Stimulated activated CD8-positive, alpha-beta memory T cell treated with anti-CD3 and anti-CD28 coated beads, Interleukin-7, amount 100 ng/mL, for 4 hours (primary cell): ENCODE measurements at places on chromosomes 7 and 10.

DNA sequence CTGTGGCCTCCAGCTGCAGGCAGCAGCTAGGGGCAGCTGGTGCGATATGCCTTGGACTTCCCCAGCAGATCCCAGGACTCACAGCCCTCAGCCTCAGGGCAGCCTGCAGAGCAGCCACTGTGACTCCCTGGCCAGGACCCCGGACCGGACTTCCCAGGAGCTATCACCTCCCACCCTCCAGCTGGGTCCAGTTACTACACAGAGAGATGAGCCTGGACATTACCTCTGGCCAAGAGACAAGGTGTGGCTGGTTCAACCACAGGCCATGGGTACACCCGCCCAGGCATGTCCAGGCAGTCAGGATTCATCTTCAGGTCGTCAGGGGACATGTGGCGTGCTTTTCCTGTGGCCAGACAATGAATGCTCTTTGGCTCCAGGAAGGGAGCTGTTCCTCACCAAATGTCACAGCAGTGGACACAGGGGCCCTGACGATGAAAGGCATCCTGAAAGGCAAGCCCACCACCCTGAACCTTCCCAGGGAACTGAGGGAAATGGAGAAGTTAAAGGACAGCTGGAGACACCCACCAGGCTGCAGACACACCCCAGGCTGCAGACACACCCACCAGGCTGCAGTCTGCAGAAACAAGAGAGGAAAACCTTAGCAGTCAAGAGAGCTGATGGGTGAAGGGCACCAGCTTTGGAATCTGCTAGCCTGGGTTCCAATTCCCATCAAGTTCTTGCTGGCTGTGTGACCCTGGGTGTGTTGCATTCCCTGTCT lies 25.8 kb upstream of the NANOS1 start:
- DNase-seq, result no peak

DNA sequence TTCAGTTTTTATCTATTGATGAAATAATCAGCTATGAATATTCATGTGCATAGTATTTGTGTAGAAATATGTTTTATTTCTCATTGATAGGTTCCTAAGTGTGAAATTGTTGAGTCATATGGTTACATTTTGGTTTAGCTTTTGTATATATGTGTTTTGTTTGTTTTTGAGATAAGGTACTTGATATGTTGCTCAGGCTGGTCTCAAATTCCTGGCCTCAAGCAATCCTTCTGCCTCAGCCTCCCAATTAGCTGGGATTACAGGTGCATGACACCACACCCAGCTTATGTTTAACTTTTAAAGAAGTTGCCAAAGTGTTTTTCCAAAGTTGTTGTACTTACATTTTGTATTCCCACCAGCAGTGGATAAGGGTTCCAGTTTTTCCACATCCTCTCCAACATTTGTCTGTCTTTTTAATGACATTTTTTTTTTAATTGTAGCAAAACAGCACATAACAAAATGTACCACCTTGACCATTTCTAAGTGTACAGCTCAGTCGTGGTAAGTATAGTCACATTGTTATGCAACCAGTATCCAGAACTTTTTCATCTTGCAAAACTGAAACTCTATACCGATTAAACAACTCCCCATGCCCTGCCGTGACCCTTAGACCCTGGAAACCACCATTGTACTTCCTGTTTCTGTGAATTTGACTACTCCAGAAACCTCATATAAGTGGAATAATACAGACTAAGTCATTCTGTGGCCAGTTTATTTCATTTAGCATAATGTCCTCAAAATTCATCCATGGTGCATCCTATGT lies 12.6 kb upstream of the UBE2D1 start:
- no peak for DNase-seq

- no peak for DNase-seq
Observed at GRCh38 chr10:110762109-110762848, 109.4 kb upstream of the PDCD4 start.

- no peak for DNase-seq
Observed at GRCh38 chr7:157003756-157004520, 6.5 kb downstream of the MNX1 start.

DNA sequence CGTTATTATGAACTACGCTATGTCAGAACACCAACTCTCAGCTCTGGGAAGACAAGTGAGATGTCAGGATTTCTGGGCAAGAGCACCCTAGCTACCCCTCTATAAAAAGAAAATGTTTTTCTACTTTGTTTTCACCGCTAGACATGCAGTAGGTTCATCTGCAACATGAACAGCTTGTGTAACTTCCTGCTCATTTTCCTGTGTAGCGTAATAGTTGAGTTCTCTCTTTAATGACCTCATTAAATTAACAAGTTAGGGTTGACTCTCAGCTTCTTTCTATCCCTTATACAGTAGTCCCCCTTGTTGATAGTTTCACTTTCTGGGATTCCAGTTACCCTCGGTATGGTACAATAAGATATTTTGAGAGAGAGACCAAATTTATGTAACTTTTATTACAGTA lies 329.4 kb upstream of the ZNF32 start:
- DNase-seq, result no peak

DNA sequence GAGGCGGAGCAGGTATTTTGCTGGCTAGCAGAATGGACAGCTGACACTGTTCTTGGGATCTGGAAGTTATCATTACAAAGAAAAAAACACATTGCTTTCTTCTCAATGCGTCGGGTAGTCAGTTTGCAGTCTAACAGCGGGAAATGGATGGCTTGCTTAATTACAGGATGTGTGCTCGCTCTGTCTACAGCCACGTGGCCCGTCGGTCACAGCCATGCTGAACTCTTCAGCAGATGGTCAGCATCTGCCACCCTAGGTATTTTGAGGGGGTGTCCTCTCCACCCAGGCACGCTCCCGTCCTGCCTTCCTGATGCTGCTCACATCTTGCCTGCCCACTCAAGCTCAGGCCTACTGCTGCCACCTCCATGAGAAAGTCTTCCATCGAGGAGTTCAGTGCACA lies 20.4 kb upstream of the INMT start:
- DNase-seq, result no peak

- no peak for DNase-seq
Observed at GRCh38 chr7:94272821-94273583, 121.7 kb upstream of the COL1A2 start.

DNA sequence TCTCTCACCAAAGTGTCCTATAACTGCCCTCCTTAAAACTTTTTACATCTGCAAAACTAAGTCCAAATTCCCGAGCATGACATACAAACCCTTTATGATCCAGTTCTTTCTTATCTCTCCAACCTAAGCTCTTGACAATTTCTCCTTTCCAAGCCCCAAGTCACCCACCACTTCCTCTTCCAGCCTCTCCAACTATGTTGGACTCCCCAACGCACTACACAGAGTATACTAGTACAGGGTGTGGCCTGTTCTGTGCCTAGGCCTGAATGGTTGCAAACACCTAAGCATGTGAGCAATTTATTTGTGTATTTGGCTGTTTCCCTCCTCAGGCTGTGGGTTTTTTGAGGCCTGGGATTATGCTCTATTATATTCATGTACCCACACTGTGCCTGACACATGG lies 101.2 kb upstream of the APBB1IP start:
- DNase-seq, result no peak

DNA sequence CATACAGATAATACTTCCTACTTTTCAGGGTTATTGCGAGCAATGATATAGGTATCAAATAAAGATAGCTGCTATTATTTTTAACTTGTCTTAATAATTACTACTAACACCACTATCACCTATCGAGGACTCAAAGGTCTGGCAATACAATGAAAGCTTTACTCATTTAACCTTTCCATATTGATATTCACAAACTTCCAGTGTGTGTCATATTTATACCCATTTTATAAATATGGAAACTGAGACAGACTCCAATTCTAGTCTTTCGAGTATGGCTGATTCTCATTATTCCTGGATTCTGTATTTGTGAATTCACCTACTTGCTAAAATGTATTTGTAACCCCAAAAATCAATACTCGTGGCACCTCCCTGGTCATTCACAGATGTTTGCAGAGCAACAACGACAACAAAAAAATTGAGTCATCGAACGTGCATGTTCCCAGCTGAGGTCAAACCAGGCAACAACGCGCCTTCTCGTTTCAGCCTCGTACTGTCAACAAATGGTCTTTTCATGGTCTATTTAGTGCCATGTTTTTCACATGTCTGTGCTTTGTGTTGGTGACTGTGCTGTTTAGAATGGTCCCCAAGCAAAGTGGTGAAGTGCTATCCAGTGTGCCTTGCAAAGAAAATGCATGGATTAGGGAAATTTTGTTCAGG lies 51.7 kb downstream of the SMURF1 start:
- no peak for DNase-seq

- DNase-seq, result peak; percentile 28
Observed at GRCh38 chr7:92809760-92810573, 26.4 kb downstream of the CDK6 start.

DNA sequence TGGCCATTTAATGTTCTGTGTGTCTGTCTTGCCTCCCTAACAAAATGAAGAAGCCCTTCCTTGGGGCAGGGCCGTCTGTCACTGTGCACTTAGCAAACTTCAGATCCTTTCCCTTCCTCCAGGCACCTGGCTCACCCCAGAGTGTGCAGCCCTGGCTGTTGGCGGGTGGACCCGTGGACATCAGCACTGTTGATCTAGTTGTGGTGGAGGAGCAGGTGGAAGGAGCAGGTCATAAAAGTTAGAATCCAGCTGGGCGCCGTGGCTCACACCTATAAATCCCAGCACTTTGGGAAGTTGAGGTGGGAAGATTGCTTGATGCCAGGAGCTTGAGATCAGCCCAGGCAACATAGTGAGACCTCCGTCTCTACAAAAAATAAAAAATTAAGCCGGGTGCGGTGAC lies 12.7 kb downstream of the RAB19 start:
- no peak for DNase-seq

DNA sequence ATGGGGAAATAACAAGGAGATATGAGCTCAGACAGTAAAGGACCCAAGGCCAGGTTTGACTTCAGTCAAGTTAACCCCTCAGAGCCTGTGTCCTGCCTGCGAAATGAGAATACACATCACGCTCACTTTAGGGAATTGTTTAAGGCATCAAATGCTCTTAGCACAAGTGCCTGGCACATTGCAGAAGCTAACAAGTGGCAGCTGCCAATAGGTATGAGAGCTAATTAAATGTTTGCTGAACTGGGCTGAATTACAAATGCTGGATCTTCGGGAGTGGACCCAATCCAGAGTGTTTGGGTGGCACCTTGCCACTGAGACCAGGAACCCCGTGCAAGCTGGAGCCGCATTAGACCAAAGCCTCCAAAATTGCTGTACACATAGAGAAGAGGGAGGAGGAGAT lies 136.8 kb downstream of the C10orf90 start:
- DNase-seq, result no peak

DNA sequence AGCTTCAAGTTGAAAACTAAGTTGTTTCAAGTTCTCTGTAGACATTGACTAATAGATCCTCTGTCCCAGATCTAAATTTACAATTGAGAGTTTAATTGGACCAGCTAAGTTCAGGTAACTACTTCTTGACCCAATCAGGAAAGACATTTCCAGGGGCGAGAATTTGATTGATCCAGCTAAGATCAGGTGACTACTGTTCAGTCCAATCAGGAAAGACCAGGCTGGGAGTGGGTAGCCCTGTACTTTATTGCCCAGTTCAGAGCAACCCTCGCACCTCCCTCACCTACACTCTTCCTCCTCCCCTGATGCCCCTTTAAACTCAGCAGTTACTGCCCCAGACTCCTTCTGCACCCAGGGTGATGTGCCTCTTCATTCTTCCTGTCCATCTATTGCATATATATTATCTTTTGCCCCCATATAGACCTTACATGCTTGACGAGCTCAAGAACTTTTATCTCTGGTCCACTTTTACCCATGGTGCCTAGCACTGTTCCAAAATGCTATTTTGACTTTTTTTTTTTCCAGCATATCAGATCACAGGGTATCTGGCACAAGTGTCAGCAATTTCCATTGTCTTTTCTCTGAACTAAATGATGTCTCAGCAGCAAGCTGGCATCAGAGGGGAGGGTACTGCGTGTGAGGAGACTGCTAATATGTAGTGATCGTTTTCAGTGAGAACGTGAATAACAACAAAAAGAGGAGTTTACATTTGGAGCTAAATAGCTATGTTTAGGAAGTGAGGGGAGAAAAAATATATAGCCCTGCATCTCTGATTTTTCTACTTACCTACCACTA lies 169.4 kb downstream of the KIAA1217 start:
- DNase-seq, result no peak

DNA sequence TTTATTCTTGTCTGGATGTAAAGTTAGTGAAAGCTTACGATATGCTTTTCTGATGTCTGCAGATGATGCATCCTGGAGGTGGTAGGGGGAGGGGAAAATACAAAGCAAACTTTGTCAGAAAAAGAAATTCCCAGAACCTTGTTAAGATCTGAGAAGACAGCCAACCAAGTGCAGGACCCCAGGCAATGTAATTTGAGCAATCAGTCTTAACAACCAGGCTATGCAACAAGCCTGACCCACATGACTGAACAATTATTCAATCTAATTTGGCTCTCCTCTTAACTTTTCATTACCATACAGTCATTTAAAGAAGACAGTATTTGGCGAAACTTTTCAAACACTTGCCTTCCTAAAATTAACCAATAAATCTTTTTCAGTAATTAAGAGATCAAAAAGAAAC lies 74.5 kb downstream of the DNAJC1 start:
- DNase-seq, result no peak

DNA sequence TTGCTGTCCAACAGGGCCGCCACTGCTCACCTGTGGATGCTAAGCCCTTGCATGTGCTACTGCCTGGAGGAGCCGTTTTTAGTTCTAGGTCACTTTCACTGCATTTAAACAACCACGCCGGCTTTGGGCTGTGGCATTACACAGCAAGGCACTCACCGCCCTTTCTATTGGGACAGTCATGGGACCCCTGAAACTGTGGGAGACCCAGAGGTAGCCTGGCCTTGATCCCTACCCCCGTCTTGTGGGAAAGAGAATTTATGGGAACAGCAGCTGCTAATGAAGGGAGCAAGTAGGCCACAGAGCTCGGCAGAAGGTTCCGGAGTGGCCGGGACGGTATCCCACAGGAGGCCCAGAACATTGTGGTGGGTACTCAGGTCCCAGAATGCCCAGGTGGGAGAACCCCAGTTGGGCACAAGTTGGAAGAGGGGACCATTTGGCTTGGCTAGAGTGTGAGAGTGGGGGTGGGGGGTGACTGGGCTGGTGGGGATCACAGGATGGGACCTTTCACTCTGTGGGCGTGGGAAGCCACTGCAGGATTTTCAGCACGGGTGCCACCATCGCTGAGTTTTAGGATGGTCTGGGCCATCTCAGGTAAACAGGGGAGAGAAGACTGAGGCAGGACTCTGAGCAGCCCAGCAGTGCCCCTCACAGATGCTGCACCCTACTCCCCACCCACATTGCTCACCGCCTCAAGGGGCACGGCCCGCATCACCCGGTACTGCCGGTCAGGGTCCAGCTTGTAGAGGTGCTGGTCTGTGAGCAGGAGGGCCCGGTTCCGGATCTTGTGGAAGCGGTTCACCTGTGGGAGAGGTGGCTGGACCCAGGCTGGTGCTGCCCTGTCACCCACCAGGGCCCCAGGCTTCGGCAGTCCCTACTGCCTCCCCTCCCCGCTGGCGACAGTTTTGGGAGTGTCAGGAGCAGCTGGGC lies 15.2 kb downstream of the MYO1G start:
- DNase-seq, result no peak

DNA sequence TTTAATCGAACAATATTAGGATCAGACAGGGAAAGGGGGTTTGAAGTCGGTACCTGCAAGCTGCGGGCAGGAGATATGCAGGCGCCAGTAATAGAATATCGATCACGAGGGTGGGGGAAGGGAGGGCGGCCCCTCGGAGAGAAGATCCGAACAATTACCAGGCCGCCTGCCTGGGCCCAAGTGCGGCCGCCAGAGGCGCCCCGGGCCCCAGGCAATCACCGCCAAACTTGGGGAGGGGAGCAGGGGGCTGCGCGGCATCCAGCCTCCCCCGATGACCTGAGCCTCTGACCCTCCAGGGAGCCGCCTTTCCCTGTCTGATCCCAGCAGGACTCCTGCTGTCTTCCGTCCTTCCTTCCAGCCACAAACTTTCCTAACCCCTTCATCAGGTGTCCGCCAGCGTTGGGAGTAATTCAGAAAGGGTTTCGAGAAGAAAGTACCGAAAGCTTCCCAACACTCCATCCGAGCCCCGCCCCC lies 1.1 kb downstream of the NKX1-2 start:
- DNase-seq, result no peak
